Left cardiac atrium (tissue), 4 donors: ENCODE measurements at places on chromosomes 11 and 22.

- peak; percentile 28 for DNase-seq
These were observed 174.4 kb downstream of the MAML2 start for GRCh38 chr11:96168623-96169022.

GRCh38 chr11:78835646-78836045 lies 261.0 kb upstream of the NARS2 start:
- no peak for DNase-seq

DNA sequence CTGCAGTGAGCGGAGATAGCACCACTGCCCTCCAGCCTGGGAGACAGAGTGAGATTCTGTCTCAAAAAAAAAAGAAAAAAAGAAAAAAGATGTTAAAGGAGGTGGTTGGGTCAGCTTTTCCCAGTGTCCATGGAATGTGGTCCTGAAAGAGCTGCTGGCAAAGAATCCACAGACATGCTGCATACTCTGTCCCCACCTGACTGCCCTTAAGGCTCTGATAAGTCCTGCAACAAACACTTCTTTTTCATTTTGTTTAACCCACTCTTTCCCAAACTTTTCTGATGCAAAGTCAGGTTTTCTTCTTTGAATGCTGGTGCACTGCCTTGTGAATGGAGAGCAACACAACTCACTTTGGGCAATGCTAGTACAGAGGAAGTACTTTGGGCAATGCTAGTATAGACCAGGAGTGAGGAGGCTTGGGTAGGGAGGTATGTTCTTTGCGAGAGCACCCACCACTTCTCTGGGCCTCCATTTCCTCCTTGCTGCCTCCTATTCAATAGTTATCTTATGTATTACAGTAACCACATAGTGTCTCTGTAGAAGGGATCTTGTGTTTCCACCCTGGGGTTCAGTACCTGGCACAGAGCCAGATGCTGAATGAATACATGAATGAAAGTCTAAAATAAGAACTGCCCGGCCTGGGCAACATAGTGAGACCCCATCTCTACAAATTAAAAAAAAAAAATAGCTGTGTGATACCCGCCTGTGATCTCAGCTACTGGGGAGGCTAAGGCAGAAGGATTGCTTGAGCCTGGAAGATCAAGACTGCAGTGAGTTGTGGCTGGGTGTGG lies 18.9 kb downstream of the LIF start:
- DNase-seq = no peak

GRCh38 chr22:50299785-50300619 lies 7.4 kb downstream of the PLXNB2 start:
- DNase-seq = no peak

- no peak for DNase-seq
These were observed 59.8 kb upstream of the LRRC55 start for GRCh38 chr11:57121996-57122395.
